ENCODE measurements at places on chromosomes 16 and 17.

GRCh38 chr17:79131701-79132100 is 57.1 kb downstream of the ENGASE start:
- DNase-seq: no peak

DNA sequence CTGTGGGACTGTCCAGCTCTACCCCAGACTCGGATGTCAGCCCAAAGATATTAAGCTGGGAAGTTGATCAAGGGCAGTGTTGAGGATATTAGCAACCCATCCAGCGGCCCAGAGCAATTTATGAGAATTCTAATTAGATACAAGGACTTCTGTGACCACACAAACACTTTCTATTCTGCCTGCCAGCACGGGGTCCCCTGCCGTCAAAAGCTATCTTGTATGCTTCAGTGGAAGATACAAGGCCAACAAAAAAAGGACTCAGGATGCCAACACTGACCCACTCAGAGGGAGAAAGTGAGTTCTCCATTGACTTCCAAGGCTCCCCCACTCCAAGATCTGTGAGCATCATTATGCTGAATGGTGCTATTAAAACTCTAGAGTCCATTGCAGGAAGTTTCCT is 390.7 kb downstream of the GRIN2A start:
- no peak for DNase-seq

GRCh38 chr17:82229698-82230608 is 1.1 kb downstream of the SLC16A3 start:
- no peak for DNase-seq

DNA sequence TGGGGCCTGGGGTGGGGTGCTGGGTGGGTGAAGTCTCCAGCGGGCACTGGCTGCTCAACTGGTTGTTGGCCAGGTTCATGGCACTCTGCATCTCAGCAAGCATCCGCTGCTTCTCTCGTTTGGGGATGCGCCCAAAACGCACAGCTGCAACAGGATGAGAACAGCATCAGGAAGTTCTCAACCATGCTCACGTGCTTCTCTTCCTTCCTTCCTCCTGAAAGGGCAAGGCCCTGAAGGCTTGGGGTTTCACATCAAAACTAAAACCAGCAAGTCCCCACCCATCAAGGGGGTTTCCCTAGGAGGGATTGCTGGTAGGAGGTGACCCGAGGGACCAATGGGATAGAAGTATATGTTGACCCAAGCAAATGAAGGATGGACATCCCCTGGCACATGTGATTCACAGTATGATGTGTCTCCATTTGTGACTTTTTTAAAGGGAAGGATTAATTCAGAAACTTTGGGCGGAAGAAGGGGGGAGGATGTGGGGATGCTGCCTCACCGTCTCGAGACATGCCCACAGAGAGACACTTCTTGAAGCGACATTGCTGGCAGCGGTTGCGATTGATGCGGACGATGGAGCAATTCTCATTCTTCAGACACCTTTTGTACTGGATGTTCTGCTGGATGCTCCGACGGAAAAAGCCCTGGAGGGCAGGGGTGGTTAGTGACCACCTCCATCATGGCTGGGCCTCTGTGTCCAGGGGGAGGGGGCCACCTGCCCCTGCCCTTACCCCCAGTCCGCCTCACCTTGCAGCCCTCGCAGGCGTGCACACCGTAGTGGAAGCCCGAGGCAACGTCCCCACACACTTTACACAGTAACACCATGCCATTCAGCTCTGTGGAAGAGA is 4.2 kb downstream of the NR1D1 start:
- DNase-seq: no peak
